ENCODE measurements at places on chromosomes 7 and 10.

DNA sequence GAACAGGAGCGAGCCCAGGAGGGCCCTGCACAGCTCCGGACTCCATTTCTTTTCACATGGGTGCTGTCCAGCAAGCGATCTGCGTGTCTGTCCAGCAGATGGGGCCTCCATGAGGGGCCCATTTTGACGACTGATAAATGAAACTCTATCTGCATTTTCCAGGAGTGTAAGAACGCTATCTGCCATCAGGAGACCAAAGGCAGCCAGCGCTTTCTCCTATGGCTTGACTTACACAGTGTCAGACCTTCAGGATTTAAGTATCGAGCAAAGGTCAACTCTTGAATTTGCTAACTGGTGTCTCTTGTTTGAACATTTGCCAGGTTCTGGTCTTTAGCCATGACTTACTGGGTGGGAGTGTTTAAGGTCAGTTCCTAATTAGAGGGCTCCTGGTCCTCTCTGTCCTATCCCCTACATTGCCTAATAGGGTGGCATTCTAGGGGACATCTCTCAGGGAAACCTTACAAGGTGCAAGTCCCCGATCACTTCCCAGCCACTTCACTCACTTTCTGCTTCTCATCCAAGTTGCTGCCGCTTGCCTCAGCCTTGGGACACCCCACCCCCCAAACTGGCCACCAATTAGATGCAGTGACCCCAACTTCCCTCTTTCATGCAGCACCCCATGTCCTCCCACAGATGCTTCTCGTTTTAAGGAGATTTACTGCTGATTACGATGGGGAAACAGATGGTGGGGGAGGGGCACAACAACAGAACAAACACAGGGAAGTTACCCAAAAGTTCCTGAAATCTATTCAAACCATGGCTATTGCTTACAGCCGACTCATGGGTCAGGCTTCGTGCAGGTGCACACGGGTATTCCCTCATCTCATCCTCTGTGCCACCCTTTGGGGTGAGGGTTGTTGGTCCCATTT lies 20.0 kb downstream of the VSIR start:
- no peak for DNase-seq

- no peak for DNase-seq
Observed at GRCh38 chr7:80082213-80082612, 52.4 kb upstream of the GNAI1 start.

DNA sequence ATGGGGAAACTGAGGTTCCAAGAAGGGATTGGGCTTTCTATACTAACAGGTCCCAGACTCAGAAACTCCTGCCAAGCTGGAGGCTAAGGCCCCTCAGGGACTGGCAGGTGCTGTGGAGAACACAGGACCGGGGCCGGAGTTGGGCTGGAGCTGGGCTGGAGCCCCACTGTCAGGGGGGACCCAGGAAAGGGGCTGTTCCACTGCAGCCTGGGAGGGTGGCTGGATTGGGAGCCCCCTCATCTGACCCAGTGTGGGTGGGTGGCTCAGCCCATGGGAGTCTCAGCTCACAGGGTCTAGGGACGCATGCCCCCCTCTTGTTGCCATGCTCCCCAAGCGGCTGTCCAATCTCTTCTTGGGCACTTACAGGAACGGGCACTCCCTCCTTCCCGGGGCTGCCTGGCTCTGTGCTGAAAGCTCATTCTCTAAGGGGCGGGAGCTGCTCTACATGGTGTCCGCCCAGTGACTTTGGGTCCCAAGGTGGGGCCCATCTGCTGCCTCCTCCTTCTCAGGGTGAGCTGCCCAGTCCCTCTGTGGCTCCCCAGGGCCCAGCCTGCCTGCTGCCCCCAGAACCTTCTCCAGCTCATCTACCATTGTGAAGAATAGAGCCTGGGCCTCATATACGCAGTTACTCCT lies 126.5 kb downstream of the MYL10 start:
- no peak for DNase-seq

- no peak for DNase-seq
Observed at GRCh38 chr7:139648941-139649425, 125.5 kb downstream of the CLEC2L start.

GRCh38 chr10:32650246-32650655 lies 204.3 kb downstream of the CCDC7 start:
- no peak for DNase-seq

GRCh38 chr7:22488643-22489462 lies 11.1 kb downstream of the STEAP1B start:
- peak; percentile 86 for DNase-seq

- no peak for DNase-seq
Observed at GRCh38 chr7:136102881-136103280, 125.7 kb upstream of the MTPN start.

Data from islet precursor cell (in vitro differentiated cells).